Stimulated activated CD4-positive, alpha-beta T cell treated with anti-CD3 and anti-CD28 coated beads, Interleukin-2, amount 100 ng/mL, for 4 hours (primary cell): ENCODE measurements at places on chromosomes 3 and 15.

GRCh38 chr3:85660451-85660850 lies 701.7 kb downstream of the CADM2 start:
- DNase-seq, result no peak

DNA sequence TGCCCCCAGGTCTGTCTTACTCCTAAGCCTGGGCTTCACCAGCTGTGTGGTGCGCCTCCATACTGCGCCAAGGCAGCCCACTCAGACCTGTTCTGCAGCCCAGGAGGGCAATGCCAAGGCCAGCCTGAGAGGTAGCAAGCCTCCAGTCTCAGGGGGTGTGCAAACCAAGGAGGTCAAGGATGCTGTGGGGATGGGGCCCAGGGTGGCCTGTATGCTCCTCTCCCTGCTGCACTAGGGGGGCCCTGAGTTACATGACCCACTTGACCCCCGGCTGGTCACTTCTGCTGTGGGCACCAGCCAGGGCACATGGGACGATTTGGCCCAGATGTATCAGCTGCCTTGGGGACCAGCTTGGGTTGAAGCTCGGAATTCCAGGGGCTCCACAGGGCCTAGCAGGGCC lies 70.0 kb upstream of the SLC6A6 start:
- no peak for DNase-seq

DNA sequence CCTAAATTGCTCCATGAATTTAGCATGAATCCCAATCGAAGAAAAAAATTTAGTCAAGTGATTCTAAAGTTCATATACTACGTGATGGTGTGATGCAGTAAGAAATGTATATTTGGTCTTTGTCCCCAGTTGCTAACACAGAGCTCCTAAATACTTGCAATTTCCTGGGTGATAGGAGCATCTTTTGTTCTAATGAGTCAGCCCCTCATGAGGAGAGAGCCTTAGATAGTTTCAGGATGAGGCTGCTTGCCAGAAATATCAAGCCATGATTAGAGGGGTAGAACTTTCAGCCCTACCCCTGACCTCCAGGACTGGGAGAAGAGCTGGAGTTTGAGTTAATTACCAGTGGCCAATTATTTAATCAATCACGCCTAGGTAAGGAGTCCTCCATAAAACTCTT lies 170.2 kb downstream of the PDE8A start:
- DNase-seq, result no peak

DNA sequence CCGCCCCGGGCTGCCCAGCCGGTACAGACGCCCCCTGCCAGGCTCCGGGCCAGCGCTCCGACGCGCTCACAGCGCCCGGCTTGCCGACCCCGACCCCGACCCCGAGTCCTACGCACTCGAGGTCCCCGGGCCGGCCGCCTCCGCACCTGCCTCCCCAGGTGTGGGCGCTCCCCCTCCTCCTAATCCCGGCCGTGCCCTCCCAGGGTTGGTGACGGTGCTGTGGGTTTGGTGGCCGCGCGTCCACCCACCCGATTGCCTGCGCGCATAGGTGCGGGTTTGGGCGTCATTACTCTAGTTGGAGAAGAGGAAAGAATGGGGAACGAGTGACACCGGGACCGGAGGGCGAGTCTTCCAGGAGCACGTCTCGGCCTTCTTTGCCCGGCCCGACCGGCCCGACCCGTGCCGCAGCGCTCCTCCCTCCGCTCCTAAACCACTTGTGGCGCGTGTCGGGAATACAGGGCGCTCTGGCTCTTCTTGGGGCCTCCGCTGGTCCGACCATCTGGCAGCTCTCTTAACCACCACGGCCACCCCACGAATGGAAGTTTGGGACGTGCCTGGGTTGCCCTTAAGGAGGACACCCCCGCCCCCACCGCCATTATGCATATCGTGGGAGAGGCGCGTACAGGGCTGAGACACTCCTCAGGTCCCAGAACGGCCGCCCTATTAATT lies 810 bp upstream of the THRB start:
- no peak for DNase-seq

DNA sequence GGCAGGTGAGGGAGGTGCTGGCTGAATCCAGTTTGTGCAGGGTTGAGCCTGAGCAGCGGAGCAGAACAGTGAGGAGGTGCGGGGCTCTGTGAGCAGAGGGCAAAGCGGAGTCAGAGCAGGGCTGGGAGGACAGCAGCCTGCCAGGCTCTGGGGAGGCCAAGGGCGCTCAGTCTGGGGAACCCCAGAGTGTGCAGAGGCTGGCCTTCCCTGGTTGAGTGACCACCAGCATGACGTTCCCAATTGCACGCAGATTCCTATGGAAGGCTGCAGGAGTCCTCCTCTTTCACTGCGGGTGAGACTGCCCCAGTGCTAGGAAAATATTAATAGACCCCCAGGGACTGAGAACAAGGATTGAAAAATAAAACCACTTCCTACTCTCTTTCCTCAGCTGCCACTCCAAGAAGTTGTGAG lies 13.2 kb downstream of the MRAS start:
- DNase-seq, result no peak

GRCh38 chr3:81308306-81308705 lies 453.1 kb downstream of the GBE1 start:
- DNase-seq, result no peak

DNA sequence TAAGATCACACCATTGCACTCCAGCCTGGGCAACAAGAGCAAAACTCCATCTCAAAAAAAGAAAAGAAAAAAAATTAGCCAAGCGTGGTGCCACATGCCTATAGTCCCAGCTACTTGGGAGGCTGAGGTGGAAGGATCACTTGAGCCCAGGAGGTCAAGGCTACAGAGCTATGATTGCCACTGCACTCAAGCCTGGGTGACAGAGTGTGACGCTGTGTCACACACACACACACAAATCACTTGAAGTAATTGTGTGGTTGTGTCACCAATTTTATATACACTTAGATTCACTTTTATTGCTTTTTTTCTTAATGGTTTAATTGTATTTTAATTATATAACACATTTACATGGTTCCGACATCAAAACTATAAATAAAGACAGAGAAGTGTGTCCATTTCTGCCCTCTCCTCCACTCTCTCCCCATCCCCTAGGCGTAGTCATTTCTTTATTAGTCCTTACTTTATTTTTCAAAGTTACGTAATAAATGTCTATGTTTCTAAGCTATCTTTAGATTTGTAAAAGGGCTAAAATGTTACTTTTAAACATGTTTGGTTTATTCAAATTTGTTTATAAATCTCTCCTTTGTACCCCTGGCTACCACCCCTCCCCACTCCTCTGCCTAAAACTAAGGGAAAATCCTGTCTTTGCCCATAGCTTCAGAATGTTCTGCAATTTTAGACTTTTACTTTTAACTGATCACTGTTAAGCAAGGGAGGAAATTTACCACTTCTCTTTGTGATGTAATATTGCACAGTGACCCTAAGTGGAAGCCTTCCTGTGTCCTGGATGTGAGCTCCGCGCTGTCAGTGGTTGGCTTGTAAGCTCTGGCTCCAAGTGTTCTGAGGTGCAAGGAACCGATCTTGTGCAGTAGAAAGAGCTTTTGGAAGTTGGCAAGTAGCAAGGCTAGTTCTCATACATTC lies 10.8 kb upstream of the VILL start:
- DNase-seq, result no peak
